ENCODE measurements at places on chromosomes 13 and 19.

GRCh38 chr13:41398494-41399170 lies 58.7 kb upstream of the RGCC start:
- no peak for DNase-seq

GRCh38 chr13:44565881-44566280 lies 10.2 kb downstream of the TSC22D1 start:
- DNase-seq = no peak

DNA sequence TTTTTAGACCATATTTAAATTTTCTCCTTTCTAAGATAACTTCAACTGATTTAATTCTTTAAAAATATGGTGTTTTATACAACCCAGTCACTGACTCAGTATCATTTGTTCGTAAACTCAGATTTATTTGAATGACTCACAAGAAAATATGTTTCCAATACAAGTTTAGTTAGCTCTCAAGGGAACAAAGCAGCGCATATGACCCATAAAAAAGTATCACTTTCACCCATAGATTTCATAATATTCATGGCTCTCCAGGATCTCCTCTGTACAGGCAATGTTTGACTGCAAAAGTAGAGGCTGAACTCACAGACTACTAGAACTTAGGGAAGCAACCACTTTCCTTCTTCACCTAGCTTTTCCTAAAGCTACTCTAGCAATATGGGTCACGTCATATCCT lies 405.6 kb upstream of the PCDH9 start:
- no peak for DNase-seq

DNA sequence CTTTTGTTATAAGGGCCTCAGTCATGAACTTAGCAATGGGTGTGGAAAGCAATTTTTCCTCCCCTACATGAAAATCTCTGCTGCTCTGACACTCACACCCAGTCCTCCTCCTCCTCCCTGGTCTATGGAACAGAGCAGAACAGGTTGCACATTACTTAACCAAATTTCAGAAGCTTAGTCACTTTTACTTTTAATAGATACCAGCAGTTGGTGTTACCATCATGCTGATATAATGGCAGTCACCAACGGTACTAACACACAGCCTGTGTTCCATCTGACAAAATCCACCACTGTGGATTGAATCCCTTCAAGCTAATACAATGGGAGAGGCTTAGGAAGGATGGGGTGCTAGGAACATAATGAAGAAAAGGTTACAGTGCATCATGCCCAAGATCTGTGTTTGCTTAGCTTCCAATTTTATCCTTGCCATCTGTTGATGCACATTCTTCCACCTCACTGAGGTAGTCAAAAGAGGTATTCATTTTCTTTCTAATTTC lies 9.8 kb downstream of the TPT1 start:
- DNase-seq = no peak

GRCh38 chr13:99323488-99323887 lies 16.3 kb upstream of the GPR183 start:
- no peak for DNase-seq

DNA sequence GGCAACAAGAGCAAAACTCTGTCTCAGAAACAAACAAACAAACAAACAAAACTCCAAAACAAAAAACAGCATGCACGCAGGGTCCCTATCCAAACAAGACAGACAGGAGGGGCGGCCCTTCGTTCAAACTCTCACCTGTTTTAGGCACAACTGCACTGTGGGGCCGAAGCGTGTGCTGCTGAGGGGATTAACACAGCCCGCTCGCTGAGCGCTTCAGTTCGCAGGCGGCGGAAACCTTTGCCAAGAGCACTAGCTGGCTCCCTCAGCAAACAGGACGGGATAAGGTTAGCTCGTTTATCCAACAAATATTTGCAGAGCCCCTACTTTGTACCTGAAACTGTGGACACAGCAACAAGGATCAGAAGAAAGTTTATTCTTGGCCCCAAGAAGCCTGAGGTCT lies 1.6 kb upstream of the ADPRHL1 start:
- no peak for DNase-seq

DNA sequence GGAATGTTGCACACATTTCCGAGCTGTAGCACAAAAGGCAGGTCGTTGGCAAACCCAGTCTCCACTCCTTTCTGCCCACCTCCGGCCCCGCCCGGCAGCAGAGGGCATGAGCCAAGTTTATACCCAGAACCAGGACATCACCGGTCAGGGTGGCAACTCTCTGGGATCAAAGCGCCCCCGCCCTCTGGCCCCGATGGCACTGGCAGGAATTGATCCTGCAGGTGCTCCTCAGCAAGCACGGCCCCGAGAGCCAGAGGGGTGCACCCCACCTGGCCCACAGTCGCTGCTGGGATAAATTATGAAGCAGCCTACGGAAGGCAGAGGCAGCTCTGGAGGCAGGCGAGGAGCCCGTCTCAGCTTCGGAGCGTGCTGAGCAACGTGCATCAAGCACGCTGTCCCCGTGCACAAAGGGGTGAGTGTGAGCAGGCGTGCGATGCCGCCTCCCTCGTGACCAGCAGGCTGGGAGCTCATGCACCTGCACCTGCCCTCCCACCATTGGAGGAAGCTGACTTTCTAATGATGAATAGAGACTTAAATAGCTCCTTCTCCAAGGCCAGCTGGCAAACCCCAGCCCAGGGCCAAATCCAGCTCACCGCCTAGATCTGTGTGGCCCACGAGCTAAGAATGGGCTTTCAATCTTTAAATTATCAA lies 25.7 kb downstream of the SHC2 start:
- no peak for DNase-seq

Measured in activated gamma-delta T cell treated with Interleukin-2 at 50 U/mL for 16 hours (primary cell).